CD4-positive, CD25-positive, alpha-beta regulatory T cell (primary cell): ENCODE measurements at places on chromosomes 12 and 14. TPM values are rescaled to one million over a fixed set of nuclear protein-coding genes. Genes with fewer than 3 reads are reported as not detected.

ZBTB39 gene
- 8.6 TPM for total RNA-seq

GNPTAB gene
- 53.6 TPM for total RNA-seq

SAMD15 gene
- 0.42 TPM for total RNA-seq

GRCh38 chr12:29781188-29781587, 2.6 kb downstream of the TMTC1 start:
- H3K27ac ChIP-seq: no peak overlapping the region
- H3K27me3 ChIP-seq: peaks cover 20% of the 10 kb centered on the region
- H3K36me3 ChIP-seq: no peaks in the 10 kb centered on the region
- no peak for DNase-seq

GRCh38 chr14:37584211-37585100, 10.6 kb downstream of the FOXA1 start:
- DNase-seq: no peak
- peaks cover 24% of the 10 kb centered on the region for H3K27me3 ChIP-seq
- no peak overlapping the region for H3K27ac ChIP-seq

DNA sequence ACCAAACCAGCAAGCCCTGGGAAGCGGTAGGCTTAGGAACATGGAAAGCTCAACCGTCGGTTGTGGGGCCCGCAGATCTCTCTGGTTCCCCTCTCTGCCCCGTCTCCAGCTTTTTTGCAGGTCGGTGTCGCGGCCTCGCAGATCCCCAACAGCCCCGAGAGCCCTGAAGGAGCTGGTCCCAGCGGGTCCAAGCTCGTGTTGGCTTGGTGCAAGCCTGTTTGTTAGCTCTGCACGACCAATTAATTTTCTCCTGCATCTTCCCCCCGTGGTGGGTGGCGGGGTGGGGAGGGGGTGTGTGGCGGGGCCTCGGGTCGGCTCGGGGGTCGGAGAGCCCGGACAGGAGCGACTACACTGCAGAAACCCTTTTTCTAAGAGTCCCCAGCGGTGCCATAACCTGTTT, 449 bp upstream of the SLC24A4 start:
- H3K27me3 ChIP-seq: peaks cover 19% of the 10 kb centered on the region
- DNase-seq: no peak
- H3K36me3 ChIP-seq: no peaks in the 10 kb centered on the region

GRCh38 chr12:103806803-103807202, 34.2 kb downstream of the NT5DC3 start:
- H3K4me1 ChIP-seq: no peaks in the 10 kb centered on the region
- H3K27ac ChIP-seq: no peak overlapping the region
- H3K4me3 ChIP-seq: no peak overlapping the region

DNA sequence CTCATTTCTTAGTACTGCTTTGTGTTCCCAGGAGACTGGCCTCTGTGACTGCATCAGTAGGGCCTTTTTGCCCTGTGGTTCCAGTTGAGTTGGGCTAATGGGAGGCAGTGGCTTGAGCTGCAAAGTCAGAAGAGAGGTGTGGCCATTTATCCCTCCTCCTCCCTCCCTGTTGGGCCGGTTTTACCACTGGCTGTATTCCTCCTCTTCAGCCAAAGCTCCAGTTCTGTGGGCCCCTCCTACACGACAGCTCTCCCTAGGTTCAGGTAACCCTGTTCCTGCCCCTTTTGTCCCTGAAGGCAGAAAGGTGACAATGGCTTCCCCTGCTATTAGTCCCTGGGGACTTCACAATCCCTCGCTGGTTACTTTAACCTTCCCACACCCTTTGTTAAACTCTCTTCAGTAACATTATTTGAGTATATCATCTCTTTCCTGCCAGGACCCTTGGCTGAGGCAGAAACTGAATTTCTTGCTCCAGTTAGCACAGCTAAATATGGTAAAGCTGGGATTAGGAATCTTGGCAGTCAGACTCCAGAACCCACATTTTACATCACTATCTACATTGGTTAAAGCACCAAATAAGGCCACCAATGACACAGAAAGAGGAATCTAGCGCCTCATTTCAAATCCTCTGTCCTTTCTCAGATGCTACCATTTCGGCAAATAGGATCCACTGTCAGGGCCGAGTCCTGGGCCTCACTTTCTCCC, 121.9 kb upstream of the SLC35F4 start:
- no peaks in the 10 kb centered on the region for H3K36me3 ChIP-seq
- H3K4me1 ChIP-seq: no peaks in the 10 kb centered on the region
- DNase-seq: no peak
- H3K27ac ChIP-seq: no peak overlapping the region

DNA sequence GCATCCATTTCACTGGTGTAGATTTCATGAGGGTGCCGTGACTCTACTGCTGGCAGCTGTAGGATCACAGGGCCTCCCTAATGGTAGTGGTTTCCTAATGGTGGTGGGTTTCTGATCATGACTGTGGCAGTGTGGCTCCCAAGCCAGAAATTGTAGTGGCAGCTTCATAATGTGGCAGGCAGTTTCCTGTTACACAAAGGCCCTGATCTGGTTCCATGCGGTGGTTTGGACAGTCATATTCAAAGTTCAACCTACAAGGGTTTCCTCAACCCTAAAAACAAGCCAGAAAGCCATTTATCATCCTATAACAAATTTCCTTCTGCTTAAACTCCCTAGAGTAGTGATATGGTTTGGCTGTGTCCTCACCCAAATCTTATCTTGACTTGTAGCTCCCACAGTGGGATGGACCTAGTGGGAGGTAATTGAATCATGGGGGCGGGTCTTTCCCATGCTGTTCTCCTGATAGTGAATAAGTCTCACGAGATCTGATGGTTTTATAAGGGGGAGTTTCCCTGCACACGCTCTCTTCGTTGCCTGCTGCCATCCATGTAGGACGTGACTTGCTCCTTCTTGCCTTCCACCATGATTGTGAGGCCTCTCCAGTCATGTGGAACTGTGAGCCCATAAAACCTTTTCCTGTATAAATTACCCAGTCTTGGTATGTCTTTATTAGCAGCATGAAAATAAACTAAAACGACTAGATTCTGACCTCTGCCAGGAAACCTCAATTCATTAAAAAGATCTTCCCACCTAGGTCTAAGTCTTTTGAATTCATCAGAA, 257.1 kb downstream of the EFCAB11 start:
- H3K27ac ChIP-seq: no peak overlapping the region
- no peaks in the 10 kb centered on the region for H3K27me3 ChIP-seq
- H3K4me1 ChIP-seq: peaks cover 14% of the 10 kb centered on the region
- H3K36me3 ChIP-seq: no peaks in the 10 kb centered on the region
- no peak overlapping the region for H3K4me3 ChIP-seq
- no peak for DNase-seq

GRCh38 chr12:21828779-21829178, 54.3 kb upstream of the KCNJ8 start:
- H3K4me3 ChIP-seq: no peak overlapping the region
- no peak for DNase-seq
- no peaks in the 10 kb centered on the region for H3K4me1 ChIP-seq
- H3K36me3 ChIP-seq: no peaks in the 10 kb centered on the region
- H3K27ac ChIP-seq: no peak overlapping the region
- H3K27me3 ChIP-seq: no peaks in the 10 kb centered on the region

GRCh38 chr14:81363746-81364378, 36.3 kb downstream of the STON2 start:
- DNase-seq: no peak
- no peak overlapping the region for H3K4me3 ChIP-seq
- no peak overlapping the region for H3K27ac ChIP-seq
- H3K4me1 ChIP-seq: no peaks in the 10 kb centered on the region

GRCh38 chr12:43337571-43338444, 214.2 kb downstream of the ADAMTS20 start:
- H3K27ac ChIP-seq: no peak overlapping the region
- no peaks in the 10 kb centered on the region for H3K36me3 ChIP-seq
- H3K4me3 ChIP-seq: no peak overlapping the region
- no peaks in the 10 kb centered on the region for H3K4me1 ChIP-seq

- H3K36me3 ChIP-seq: no peaks in the 10 kb centered on the region
- peaks cover 4% of the 10 kb centered on the region for H3K4me1 ChIP-seq
- H3K4me3 ChIP-seq: no peak overlapping the region
- no peak overlapping the region for H3K27ac ChIP-seq
- H3K27me3 ChIP-seq: no peaks in the 10 kb centered on the region
Measured at GRCh38 chr12:51890133-51890464, 2.2 kb downstream of the ANKRD33 start.

DNA sequence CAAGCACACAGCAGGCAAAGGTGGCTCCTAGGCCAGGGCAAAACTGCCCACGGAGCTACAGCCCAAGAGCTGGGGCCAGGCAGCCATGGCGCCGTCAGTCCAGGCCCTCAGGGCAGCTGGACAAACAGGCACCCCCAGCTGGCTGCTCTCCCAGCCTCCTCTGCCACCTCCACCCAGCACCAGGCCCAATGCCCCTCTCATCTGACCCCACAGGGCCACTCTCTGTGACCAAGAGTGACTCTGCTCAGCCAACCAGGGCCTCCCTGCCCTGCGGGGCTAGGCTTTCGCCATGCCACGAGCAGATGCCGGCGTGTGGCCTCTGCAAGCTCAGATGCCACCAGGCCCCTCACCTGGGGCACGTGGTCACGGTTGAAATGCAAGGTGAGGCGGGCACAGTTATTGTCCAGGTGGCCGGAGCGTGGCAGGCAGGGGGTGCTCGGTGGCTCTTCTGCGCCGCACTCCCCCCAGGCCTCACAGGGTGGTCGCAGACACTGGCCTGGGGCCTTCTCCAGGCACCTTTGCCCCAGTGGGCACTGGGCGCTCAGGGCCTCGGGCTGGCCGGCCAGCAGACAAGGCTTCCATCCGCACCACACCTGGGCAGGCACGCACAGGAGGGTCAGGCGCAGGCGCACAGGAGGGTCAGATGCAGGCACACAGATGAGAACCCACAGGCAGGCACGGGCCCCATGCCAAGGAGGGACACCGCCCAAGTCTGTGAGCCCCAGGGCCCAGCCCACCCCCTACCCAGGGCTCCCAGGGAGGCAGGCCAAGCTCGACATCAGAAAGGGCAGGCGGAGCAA, 23.0 kb downstream of the JAG2 start:
- H3K27ac ChIP-seq: no peak overlapping the region
- H3K36me3 ChIP-seq: no peaks in the 10 kb centered on the region
- no peaks in the 10 kb centered on the region for H3K27me3 ChIP-seq
- no peaks in the 10 kb centered on the region for H3K4me1 ChIP-seq
- no peak overlapping the region for H3K4me3 ChIP-seq
